ENCODE measurements at places on chromosomes 5 and 9. TPM values are rescaled to one million over a fixed set of nuclear protein-coding genes. Genes with fewer than 3 reads are reported as not detected.
A peak's percentile ranks its signal among the peaks of the same experiment; 100 is the strongest.

The SPINK6 gene
- polyA plus RNA-seq: not detected

The OR1Q1 gene
- polyA plus RNA-seq: 0.29 TPM

The C9orf153 gene
- 0.03 TPM for polyA plus RNA-seq

The PTPRD gene
- 0.08 TPM for polyA plus RNA-seq

The TTC16 gene
- 0.05 TPM for polyA plus RNA-seq

The CCNI2 gene
- 0.34 TPM for polyA plus RNA-seq

The GRPEL2 gene
- 6.0 TPM for polyA plus RNA-seq

The FREM1 gene
- polyA plus RNA-seq: 0.60 TPM

The FAM221B gene
- polyA plus RNA-seq: not detected

The EPB41L4A gene
- 0.31 TPM for polyA plus RNA-seq

The CAMK4 gene
- 4.1 TPM for polyA plus RNA-seq

The NEURL1B gene
- 2.8 TPM for polyA plus RNA-seq

- DNase-seq: no peak
- H3K4me1 ChIP-seq: no peaks in the 10 kb centered on the region
- H3K36me3 ChIP-seq: no peaks in the 10 kb centered on the region
- no peak overlapping the region for H3K4me3 ChIP-seq
- H3K27me3 ChIP-seq: no peaks in the 10 kb centered on the region
- no peak overlapping the region for H3K27ac ChIP-seq
Observed at GRCh38 chr5:36815871-36816270, 60.7 kb upstream of the NIPBL start.

DNA sequence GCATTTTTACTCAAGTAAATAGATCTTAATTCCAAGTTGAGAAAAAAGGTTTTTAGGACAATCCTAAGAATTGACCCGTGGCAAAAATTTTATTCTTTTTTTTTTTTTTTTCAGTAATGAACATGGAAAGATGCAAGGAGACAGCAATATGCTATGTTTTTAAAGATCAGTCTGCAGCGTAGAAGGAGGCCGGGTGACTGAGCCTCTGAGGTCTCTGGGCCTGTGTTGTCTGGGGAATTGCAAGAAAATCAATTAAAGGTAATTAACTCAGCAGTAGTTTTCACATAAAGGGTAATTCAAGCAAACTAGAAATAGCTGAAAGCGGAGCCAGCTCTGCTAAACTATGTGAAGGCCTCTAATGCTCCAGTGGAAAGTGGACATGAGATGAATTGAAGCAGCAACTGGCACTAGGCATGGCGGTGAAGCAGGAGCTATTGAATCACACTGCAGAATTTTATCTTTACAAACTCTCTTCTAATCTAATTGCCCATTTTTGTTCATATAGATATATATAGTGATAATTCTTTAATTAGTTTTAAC is 285.2 kb upstream of the ITGA1 start:
- no peaks in the 10 kb centered on the region for H3K36me3 ChIP-seq
- no peak overlapping the region for H3K4me3 ChIP-seq
- no peaks in the 10 kb centered on the region for H3K27me3 ChIP-seq
- peaks cover 11% of the 10 kb centered on the region for H3K4me1 ChIP-seq

DNA sequence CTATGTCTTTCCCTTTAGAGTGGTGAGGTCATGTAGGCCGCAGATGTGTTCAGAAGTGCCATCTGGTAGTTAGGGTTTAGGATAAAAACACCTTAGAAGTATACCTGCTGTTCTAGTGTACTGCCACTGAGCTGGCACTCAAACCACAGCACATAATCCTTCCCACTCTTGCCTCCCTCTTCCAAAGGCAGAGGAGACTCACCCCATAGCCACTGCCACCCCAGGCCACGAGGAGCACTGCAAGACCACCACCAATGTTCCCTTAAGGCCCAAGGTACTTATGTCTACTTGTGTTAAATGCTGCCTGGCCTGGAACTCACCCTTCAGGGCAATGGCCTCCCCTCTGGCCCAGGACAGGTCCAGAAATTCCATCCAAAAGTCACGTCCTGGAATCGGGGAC is 379.5 kb upstream of the EDIL3 start:
- DNase-seq: no peak
- H3K27ac ChIP-seq: no peak overlapping the region
- no peak overlapping the region for H3K4me3 ChIP-seq
- no peaks in the 10 kb centered on the region for H3K4me1 ChIP-seq
- H3K36me3 ChIP-seq: no peaks in the 10 kb centered on the region
- H3K27me3 ChIP-seq: no peaks in the 10 kb centered on the region

DNA sequence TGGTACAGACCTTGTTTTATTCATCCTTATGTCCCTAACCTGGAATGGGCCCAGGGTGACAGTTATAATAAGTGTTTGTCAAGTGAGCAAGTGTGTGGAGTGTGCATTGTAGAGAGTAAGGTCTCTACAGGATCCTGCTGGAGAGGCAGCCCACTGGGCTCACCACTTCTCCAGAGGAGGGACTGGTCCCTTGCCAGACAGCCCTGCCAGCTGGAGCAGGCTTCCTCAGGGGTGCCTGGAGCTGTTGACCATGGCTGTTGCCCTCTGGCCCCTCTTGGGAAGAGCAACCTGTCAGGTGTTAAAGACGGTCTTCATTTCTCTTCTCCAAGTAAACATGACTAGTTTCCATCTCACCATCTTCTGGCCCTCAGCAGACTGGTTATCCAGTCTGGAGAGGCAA is 20.0 kb downstream of the IRF1 start:
- no peaks in the 10 kb centered on the region for H3K36me3 ChIP-seq
- H3K4me3 ChIP-seq: no peak overlapping the region
- no peak overlapping the region for H3K27ac ChIP-seq
- peaks cover 38% of the 10 kb centered on the region for H3K4me1 ChIP-seq
- no peaks in the 10 kb centered on the region for H3K27me3 ChIP-seq
- DNase-seq: no peak

GRCh38 chr5:2563046-2563445 is 188.4 kb downstream of the IRX2 start:
- no peak overlapping the region for H3K4me3 ChIP-seq
- no peak overlapping the region for H3K27ac ChIP-seq
- no peaks in the 10 kb centered on the region for H3K36me3 ChIP-seq
- H3K27me3 ChIP-seq: peaks cover 7% of the 10 kb centered on the region

DNA sequence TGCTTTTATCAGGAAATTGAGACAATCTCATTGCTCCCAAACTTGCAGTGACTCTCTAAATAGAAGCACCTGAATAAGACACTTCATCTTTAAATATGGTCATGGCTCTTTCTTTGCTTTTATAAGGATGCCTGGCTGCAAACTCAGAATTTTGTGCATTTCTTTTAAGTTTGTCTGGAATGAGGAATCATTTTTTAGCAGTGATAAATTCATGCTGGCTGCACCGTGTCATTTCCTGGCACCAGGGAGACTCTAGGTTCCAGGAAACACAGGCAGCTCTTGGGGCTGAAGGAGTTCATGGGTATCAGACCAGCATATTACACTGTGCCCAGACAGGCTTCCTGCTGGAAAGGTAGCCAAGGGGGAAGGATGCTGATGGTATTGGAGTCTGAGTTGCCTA is 109.9 kb downstream of the NUDT12 start:
- H3K4me3 ChIP-seq: no peak overlapping the region
- H3K4me1 ChIP-seq: peaks cover 28% of the 10 kb centered on the region
- H3K27ac ChIP-seq: peak overlapping the region; percentile 85
- no peaks in the 10 kb centered on the region for H3K27me3 ChIP-seq

- peak overlapping the region; percentile 76 for H3K4me3 ChIP-seq
- H3K36me3 ChIP-seq: no peaks in the 10 kb centered on the region
- peak overlapping the region; percentile 82 for H3K27ac ChIP-seq
- H3K4me1 ChIP-seq: peaks cover 16% of the 10 kb centered on the region
Observed at GRCh38 chr9:34456746-34457145, 1.6 kb downstream of the FAM219A start.

DNA sequence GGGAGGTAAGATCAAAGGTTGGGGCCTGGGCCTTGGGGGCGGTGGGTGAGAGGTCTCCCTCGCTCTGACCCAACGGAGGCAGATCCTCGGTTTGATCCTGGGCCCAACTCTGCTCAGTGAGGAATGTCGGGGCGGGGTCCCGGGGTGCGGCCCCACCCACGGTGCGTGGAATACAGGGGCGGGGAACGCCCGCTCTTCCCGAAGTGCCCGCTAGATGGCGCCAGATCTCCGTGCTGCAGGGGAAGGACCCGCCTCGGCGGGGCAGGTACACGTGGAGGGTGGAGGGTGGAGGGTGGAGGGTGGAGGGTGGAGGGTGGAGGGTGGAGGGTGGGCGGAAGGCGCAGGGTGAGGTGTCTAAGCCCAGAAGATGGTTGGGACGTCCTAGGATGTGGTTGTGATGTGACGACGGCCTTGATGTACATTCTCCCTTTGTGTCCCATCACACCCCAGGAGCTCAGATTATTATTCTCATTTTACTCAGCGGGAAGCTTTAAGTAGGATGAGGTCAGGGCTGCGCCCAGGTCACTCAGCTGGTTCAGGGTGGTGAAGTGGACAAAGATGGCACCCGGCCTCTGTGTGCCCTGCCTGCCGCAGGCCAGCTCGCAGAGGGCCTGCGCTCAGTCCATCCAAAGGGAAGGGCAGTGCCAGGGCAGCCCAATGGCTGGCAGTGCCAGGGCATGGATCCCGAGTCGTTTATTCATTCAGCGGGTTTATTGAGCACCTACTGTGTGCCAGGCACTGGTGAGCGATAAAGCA is 9.4 kb upstream of the RPS14 start:
- no peaks in the 10 kb centered on the region for H3K27me3 ChIP-seq
- no peak overlapping the region for H3K27ac ChIP-seq
- DNase-seq: peak; percentile 93
- H3K36me3 ChIP-seq: no peaks in the 10 kb centered on the region
- H3K4me3 ChIP-seq: no peak overlapping the region
- H3K4me1 ChIP-seq: no peaks in the 10 kb centered on the region

GRCh38 chr9:97406620-97407177 is 5.2 kb upstream of the TDRD7 start:
- H3K4me3 ChIP-seq: no peak overlapping the region
- DNase-seq: no peak
- 0 out of 2 replicates have a peak, but pooled peaks cover 3% of the 10 kb centered on the region for H3K4me1 ChIP-seq
- no peaks in the 10 kb centered on the region for H3K36me3 ChIP-seq
- H3K27ac ChIP-seq: no peak overlapping the region
- no peaks in the 10 kb centered on the region for H3K27me3 ChIP-seq

DNA sequence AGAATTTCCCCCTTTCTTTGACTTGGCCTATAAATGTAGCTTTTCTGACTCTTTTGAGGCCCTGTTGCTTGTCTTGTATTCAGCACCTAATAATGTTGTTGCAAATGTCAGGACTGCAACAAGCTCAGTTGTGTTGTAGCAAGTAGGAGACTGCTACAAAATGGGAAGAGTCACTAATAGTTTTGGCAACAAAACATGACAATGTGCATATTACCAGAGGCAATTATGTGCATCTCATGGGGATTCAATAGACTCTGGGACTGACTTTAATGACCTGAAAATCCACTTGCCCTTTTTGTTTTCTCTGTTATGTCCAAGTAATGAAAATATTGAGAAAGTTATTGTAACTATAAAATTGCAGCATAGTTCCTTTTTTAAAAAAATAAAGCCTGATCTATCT is 368.4 kb downstream of the OSTF1 start:
- no peaks in the 10 kb centered on the region for H3K36me3 ChIP-seq
- H3K27ac ChIP-seq: no peak overlapping the region
- H3K4me3 ChIP-seq: no peak overlapping the region
- no peaks in the 10 kb centered on the region for H3K4me1 ChIP-seq

- H3K27me3 ChIP-seq: no peaks in the 10 kb centered on the region
- peak overlapping the region; percentile 28 for H3K27ac ChIP-seq
- peaks cover 23% of the 10 kb centered on the region for H3K4me1 ChIP-seq
- DNase-seq: no peak
Observed at GRCh38 chr5:8825139-8825757, 720.6 kb downstream of the SEMA5A start.

DNA sequence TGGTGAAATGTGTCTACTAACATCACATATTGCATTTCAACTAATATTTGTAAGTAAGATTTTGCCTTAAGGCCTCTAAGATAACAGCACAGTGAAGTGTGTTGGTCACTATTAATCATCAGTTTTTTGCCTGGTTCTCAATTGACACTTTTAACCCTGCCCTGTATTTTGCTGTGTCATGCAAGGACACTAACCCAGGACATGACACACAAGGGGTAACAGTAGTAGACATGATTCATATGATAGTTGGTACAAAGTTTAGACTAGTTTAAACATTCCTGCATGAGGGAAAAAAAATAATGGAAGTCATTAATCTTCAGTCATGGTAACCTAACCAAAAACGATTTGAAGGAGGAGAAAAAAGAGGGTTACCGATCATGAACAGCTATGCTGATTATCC is 207.0 kb downstream of the DEPDC1B start:
- H3K27ac ChIP-seq: no peak overlapping the region
- no peaks in the 10 kb centered on the region for H3K27me3 ChIP-seq
- H3K4me1 ChIP-seq: no peaks in the 10 kb centered on the region
- no peak for DNase-seq

GRCh38 chr5:141440341-141440740 is 10.0 kb downstream of the PCDHGA12 start:
- no peak overlapping the region for H3K27ac ChIP-seq
- no peaks in the 10 kb centered on the region for H3K27me3 ChIP-seq
- no peaks in the 10 kb centered on the region for H3K36me3 ChIP-seq
- DNase-seq: no peak
- H3K4me3 ChIP-seq: no peak overlapping the region
- H3K4me1 ChIP-seq: no peaks in the 10 kb centered on the region

GRCh38 chr5:431711-432050 is 11.3 kb upstream of the EXOC3 start:
- no peaks in the 10 kb centered on the region for H3K4me1 ChIP-seq
- no peaks in the 10 kb centered on the region for H3K36me3 ChIP-seq
- DNase-seq: no peak

DNA sequence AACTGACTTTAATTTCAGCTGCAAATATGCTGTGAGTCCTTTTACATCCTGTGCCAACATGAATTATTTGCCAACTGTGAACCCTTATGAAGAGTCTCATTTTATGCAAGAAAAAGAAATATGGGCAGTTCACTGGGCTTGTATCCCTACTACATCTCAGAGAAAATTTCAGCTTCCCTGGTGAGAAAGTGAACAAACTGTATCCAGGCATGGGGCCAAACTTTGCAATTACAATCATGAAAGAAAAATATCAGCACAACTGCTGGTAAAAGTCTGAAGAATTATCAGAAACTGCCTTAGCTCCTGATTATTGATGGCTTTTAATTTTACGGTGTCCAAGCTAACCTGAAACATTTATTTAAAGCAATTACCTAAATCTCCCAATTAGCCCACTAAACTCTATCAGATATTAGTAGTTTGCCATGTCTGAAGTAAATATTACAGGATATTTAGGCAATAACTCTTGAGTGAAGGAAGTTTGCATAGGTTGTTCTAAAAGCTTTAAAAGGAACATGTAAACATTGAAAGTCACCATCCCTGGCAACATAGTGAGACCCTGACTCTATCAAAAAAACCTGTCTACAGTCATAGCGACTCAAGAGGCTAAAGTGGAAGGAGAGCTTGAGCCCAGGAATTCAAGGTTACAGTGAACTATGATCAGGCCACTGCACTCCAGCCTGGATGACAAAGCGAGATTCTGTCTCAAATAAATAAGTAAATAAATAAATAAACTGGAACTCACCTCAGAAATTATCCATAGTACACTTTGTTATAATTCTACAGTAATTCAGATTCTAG is 83.9 kb upstream of the HCN1 start:
- H3K4me3 ChIP-seq: no peak overlapping the region
- H3K27ac ChIP-seq: no peak overlapping the region
- no peaks in the 10 kb centered on the region for H3K27me3 ChIP-seq

GRCh38 chr5:171494452-171495121 is 75.1 kb downstream of the FGF18 start:
- no peaks in the 10 kb centered on the region for H3K36me3 ChIP-seq
- no peak overlapping the region for H3K4me3 ChIP-seq
- H3K27ac ChIP-seq: peak overlapping the region; percentile 84
- H3K27me3 ChIP-seq: no peaks in the 10 kb centered on the region
